Stimulated activated CD4-positive, alpha-beta T cell treated with anti-CD3 and anti-CD28 coated beads, Interleukin-1b, Interleukin-23, amount 100 ng/mL, for 1 hour (primary cell): ENCODE measurements at places on chromosomes 4 and X.

- DNase-seq = no peak
Observed at GRCh38 chr4:81470456-81471297, 1.0 kb downstream of the RASGEF1B start.

GRCh38 chrX:104118765-104119164, 6.4 kb downstream of the ZCCHC18 start:
- no peak for DNase-seq

GRCh38 chrX:7143941-7144525, 3.5 kb upstream of the STS start:
- DNase-seq = no peak

GRCh38 chrX:30302956-30303355, 6.2 kb downstream of the NR0B1 start:
- no peak for DNase-seq

- no peak for DNase-seq
Observed at GRCh38 chr4:78247536-78248285, 190.6 kb downstream of the FRAS1 start.

- DNase-seq = no peak
Observed at GRCh38 chrX:9566150-9566621, 101.3 kb downstream of the TBL1X start.

DNA sequence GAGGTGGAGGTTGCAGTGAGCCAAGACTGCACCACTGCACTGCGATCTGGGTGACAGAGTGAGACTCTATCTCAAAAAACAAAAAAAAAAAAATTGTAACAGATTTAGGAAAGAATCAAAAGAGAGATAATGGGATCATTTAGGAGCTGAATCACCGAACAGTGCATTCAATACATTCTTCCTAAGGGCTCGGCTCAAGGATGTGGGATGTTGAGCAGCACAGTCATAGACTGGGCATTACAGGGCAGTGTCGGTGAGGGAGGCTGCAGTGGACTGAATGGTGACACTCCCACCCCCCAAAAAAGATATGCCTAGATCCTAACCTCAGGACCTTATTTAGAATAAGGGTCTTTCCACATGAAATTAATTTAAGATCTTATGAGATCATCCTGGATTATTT, 70.0 kb downstream of the EVC2 start:
- DNase-seq = no peak

- no peak for DNase-seq
Observed at GRCh38 chr4:3689576-3690550, 76.3 kb upstream of the ADRA2C start.

- no peak for DNase-seq
Observed at GRCh38 chr4:99038213-99038612, 42.7 kb downstream of the METAP1 start.

- no peak for DNase-seq
Observed at GRCh38 chr4:140701071-140701470, 55.1 kb downstream of the TBC1D9 start.

- no peak for DNase-seq
Observed at GRCh38 chr4:154344686-154345085, 146.9 kb downstream of the DCHS2 start.

- no peak for DNase-seq
Observed at GRCh38 chrX:6226596-6227452, 1.8 kb downstream of the NLGN4X start.

DNA sequence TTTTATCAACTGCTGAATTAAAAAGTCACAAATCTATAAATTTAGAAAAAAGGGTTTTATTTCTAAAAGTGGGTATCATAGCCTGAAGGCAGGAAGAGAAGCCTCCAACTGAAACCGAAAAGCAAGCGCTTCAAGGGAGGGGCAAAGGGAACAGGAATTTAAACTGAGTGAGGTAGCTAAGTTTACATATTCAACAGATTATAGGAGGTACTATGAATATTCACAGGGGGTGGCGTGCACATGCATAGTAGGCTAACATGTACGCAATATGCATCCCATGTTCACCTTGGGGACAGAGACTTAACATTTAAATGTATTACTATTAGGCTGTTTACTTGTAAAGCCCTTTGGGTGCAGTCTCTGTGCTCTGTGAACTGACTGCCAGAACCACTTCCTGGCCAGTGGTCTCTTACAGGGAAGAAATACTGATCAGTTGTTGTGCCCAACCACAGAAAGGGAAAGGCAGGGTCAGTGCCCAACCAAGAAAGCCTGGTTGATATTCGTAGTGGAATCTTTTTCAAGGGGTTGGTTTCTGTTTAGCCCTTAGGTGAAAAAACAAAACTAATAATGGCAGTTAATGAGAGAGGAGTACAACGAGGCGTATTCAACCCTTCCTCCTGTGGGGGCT, 168.7 kb upstream of the GALNTL6 start:
- no peak for DNase-seq

GRCh38 chr4:3422808-3423297, 18.9 kb upstream of the HGFAC start:
- no peak for DNase-seq

DNA sequence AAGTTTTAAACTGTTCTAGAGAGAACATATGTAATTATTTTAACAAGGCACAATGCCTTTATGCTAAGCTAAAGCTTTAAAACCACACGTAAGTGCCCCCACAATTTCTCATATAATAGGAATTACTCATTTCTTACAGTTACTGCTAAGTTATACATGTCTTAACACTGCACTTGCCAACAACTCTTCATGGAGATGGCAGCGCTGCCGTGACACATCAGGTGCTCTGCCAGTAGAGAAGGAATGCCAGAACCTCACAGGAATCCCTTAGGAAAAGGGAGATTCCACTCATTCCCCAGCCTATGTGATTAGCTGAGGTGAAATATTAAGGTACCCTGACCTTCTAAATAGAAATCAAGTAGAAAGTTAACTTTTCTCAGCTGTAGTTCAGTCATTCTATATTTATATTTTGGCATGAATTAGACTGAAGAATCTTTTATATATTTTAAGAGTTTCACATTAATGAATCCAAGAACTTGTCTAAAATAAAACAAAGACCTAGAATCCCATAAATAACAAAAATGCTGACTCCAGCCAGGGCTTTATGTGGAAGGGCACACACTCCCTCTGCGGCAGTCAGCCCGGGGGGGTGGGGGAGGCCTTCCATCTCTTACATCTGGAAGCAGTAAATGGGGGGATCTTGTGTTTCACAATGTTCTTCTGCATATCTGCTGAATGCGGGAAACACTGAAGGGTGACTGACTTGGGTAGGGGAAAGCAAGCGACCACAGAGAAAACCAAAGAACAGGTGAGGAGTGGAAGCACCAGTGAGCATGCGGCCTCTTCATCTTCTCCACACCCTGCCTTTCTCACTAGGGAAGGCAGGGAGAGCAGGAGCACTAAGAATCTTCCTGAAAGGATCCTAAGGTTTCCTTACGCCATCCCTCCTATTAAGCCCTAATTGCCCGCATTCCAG, 23.7 kb downstream of the ACSL1 start:
- no peak for DNase-seq

DNA sequence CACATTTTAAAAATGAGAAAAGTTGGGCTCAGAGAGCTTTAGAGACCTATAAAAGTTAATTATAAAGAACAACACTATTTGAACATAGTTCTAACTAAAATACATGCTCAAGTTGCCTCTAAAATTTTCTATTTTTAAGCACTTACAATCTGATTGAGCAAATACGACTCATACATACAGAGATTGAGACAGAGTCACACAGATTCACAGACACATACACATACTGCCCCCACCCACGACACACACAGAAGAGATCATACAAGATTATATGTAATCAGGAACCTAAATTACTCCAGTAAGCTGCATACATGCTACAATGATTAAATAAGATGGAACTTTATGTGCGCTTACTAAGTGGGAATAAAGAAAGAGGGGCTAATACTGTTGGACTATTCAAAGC, 2.7 kb upstream of the ASB5 start:
- no peak for DNase-seq

DNA sequence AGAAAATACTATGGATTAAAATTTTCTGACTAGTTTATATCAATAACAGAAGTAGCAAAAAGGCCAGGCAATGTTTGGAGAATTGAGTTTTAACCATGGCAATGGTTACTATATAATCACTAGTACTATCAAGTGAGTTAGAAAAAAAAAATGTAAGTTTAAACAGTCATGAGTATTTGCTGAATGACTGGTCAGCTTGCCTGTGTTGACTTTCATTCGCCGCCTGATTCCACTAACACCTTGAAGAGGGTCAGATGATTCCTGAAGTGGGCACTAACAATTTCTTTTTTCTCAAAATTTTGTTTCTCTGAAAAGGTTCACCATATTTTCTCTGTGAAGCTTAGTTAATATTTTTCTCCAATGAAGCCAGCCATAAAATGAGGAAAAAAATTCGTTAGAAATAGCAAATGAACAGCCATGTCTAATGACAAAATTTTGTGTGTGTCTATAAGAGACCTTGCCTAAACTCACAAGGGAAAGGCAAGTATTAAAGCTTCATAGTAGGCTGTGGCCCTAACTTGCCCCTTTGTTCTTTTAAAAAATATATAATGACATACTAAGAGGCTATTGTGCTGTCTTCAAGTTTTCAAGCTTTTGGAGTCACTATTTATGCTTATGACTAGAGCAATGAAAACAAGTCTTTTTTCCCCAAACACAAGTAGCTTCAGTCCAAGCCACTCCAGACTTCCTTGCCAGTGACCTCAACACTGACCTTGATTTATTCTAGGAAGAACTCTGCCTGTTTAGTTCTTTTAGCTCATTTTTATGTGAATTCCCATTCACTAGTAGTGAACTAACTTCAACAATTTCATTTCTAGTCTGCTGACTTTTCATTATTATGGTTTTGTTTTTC, 18.4 kb upstream of the FHDC1 start:
- no peak for DNase-seq

DNA sequence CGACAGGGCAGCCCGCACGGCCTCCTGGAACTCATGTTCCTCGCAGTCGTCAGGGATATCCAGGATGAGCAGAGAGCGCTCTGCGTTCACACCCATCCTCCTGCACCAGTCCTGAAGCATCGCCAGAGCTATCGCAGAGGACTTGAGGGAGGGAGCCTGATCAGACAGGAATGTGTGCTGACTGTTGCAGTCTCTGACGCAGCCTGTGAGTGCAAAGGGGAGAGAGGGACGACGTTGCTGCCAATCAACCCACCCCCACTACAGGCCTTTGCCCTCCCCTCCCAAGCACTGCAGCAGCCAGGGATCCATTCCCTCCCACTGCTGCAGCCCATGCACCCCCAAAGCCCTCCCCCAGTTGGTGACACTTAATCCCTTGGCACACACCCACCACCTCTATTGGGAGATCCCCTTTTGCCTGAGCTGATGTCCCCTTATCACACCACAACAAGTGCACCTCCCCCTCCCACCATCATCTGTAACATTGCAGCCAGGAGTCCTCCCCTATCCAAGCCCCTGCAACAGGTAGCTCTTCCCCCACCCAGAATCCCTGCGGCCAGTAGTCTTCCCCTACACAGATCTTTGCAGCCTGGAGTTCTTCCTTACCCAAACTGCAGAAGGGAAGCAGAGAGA, 897 bp downstream of the PNMA6F start:
- DNase-seq = no peak

DNA sequence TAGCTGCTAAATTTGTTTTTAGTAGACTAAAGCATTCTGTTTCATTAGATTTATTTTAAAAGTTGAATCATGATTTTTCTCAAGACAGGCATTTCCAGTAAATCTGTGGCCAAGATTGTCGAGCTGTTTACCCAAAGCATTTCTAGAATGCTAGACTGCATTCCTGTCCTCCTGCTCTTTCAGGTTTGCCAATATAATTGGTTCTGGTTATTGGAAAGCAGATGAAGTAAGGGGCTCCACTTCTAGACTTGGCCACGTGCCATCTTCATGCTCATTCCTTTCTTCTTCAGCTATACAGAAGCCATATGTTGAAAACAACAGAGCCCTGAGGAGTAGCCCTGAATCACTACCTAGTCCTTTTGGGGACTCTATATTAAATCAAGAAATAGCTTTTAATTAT, 62.5 kb downstream of the PGRMC2 start:
- DNase-seq = no peak

- no peak for DNase-seq
Observed at GRCh38 chr4:6229671-6230501, 29.5 kb upstream of the JAKMIP1 start.

DNA sequence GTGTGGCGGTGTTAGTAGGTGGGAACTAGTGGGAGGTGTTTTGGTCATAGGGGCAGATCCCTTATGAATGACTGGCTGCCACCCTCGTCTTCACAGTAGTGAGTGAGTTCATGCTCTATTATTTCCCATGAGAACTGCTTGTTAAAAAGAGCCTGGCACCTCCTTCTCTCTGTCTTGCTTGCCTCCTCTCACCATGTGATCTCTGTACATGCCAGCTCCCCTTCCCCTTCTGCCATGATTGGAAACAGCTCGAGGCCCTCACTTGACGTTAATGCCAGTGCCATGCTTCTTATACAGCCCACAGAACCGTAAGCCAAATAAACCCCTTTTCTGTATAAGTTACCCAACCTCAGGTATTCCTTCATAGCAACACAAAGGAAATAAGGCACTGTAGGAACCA, 21.7 kb downstream of the PNMA6F start:
- DNase-seq = no peak

DNA sequence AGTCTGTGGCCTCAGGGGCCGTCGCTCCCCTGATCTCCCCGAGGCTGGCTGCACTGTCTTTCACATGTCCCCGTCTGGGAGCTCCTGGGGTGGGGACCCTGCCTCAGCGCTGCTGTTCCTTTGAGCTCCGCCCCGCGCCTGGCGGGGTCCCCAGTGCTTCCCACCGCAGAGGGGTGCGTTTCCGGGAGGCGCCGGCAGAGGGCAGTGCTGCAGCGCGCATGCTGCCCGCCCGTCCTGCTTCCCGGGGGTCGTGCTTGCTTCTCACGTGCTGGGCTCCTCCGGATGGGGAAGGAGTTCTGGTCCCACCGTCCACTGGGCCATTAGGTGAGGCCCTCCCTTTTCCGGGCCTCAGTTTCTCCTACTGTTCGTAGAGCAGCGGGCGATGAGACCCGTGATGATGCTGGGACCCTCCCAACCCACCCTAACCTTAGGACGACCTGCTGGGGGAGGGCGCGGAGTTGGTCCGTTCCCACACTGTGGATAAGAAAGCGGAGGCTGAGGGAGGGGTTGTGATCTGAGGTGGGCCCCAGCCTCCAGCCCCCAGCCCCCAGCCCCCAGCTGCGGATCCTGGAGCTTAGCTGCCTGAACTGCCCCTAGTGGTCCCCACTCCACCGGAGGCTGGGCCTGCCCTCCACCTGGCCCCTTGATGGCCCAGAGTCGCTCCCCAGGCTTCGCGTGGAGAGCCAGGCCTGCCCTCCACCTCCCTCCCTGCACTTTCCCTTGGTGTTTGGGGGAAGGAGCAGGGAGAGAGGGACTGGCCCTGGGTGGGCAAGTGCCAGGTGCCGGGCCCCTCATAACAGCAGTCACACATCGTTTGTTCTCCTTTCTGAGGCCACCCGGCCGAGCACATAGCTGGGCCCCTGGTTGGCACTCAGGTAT, 15.3 kb downstream of the CPZ start:
- DNase-seq = peak; percentile 26

GRCh38 chrX:41293269-41293668, 40.7 kb upstream of the DDX3X start:
- no peak for DNase-seq
